HCT116 (cell line): ENCODE measurements at places on chromosomes 6 and 20. TPM values are rescaled to one million over a fixed set of nuclear protein-coding genes. Genes with fewer than 3 reads are reported as not detected.

CNR1 gene
- not detected for total RNA-seq

DNA sequence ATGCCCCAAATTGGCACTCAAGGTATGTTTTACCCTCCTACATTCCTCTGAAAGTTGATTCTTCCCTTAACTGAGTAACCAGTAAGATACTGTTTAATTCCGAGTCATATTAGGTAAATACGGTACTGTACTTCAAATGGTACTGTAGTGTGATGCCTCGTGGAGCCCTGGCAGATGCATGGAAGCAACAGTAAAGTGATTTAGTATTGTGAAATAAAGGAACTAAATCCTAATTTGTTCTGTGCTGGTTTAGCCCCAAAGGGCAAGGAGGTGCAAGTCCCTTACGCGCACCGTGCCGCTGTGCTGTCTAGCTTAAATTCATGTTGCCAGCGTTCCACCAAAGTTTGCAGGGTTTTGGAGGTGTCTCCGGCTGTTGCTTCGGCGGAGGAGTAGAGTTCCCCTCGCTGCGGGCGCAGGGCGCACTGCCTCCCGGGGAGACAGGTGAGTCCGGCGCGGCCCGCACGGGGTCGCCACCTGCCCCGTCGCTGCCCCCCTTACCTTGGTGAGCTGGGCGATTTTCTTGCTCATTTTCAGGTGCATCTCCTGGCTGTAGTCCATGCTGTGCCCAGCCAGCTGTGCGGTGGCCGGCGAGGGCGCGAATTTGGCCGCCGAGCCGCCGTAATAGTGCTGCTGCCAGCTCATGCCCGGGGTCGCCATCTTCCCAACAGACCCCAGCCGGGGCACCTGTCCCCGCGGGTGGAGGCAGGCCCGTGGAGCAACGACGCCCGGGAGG lies 655 bp downstream of the FAM184A start:
- no peak for DNase-seq

DNA sequence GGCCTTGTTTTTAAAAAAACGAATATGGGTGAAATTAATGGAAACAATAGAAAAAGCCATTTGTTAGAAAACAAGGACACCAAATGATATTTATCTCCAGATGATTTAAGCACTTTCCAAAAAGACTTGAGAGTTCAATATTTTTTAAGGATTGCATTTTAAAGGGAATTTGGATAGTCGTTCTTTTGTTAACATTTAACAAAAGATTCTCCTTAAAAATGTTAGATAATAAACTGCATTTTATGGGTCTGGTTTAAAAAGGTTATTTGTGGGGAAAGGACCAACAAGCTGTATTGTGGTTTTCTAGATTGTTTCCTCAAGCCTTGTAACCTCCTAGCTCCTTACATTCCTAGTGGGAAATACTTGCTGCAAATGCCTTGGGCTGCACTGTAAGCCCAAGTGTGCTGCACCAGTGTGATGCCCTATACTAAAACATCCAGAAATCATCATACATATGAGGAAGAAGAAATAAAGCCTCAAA lies 1.5 kb upstream of the PHIP start:
- DNase-seq = no peak

CRISP2 gene
- total RNA-seq = not detected

SPAG4 gene
- total RNA-seq = 6.2 TPM

GRCh38 chr6:30947231-30947630 lies 6.5 kb downstream of the MUCL3 start:
- no peak for DNase-seq

GRCh38 chr6:73004861-73005260 lies 220.4 kb downstream of the KHDC1L start:
- no peak for DNase-seq

DNA sequence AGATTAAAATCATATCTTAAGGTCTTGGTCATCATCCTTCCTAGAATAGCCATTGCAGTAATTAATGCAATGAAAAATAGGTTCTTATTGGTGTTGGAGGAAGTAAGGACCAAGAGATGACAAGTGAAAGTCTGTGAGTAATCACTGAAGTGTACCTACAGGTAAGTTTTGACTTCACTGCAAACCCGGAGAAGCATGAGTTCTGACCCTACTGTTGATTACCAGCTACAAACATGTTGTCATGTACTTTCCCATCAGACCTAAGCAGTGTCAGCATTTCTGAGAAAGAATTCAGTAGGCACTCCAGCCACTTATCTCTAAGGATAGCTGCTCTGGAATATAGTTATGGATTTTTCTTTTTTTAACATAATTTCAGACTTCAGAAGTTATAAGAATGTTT lies 280.9 kb downstream of the ZFAND3 start:
- DNase-seq = no peak

DNA sequence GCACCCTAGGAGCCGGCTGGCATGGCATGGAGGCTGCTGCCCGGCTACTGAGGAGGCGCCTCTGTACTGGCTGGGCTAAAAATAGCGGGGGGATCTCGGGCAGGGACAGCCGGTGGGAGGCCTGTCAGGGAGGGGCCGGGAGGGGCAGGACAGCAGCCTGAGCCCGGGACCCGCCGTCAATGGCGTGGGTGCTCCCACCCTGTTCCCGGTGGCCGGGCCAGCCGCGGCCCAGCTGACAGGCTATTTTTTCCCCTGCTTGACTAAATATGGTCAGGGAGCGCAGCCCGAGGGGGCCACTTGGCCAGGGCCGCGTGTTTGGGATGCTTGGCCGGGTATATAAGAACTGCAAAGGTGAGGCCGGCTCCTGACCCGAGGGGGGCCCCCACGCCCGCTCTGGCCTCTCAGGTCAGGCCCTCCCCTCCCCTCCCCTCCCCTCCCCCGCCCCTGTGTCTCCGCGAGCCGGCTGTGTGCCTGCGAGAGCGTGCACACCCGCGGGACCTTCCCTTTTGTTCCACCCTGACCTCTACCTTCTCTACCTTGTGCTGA lies 74.4 kb upstream of the GATA5 start:
- no peak for DNase-seq

DNA sequence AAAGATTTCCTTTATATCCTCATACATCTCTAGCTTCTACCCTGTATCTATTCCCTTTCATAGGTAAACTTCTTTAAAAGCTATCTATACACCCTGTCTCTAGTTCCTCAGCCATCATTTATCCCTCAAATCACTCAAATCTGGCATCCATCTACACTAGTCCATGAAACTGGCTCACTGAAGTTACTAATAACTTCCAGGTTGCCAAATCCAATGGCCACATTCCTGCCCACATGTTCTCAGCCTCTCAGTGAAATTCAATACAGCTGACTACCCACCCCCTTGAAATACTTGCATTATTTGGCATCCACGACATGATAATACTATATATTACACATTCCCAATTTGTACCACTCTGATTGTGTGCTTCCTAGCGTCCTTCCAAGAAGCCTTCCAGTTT lies 8.7 kb downstream of the REPS1 start:
- DNase-seq = no peak

GRCh38 chr6:27791182-27791943 lies 120.8 kb downstream of the OR2B2 start:
- DNase-seq = peak; percentile 75

DNA sequence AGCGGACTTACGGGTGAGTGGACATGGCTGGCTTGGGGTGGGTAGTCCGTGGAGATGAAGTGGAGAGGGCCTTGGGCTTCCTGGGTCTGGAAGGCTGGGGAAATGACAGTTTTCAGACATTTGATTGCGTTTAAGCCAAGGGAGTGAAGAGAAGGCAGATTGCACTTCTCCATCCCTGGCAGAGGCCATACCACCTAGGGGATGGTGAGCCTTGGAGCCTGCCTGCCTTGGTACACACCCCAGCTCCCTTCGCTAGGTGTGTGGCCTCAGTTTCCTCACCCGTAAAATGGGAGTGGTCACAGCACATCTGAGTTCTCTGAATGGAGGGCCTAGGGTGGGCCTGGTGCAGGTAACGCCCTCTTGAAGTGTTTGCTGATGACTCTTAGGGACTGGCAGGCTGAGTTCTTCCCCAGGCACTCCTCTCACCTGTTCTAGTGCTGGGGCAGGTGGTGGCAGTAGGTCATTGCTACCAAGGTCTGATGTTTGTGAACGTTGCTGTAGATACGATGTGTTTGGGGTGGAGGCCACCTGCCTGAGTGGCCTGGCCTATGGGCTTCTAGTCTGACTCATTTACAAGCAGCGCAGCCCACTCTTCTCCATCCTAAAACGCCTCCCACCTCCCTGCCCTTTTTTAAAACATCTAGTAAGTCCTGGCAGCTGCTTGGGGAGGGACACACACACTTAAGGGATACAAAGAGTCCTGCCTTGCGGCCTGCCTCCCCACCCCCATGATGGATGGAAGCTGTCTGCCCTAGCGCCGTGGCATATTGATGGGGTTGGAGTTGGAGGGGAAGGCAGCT lies 2.3 kb downstream of the RBM38 start:
- DNase-seq = no peak

TMEM170B gene
- total RNA-seq = 1.0 TPM

DNA sequence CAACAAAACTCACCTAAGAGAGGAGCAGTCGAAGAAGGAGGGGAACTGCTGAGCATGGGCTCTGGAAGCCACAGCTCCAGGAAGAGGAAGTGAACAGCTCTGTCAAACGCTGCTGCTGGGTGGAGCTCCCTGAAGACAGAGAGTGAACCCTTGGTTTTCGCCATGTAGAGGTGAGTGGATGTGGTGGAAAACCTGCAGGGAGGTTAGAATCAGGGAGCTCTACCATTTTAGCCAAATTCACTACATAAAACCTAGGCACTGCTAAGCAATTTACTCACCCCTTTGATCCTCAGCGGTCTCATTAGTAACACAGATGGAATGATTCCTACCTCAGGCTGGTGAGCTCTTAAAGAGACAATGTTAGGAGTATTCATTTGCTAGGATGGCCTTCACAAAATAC lies 19.4 kb upstream of the TFAP2A start:
- no peak for DNase-seq

DNA sequence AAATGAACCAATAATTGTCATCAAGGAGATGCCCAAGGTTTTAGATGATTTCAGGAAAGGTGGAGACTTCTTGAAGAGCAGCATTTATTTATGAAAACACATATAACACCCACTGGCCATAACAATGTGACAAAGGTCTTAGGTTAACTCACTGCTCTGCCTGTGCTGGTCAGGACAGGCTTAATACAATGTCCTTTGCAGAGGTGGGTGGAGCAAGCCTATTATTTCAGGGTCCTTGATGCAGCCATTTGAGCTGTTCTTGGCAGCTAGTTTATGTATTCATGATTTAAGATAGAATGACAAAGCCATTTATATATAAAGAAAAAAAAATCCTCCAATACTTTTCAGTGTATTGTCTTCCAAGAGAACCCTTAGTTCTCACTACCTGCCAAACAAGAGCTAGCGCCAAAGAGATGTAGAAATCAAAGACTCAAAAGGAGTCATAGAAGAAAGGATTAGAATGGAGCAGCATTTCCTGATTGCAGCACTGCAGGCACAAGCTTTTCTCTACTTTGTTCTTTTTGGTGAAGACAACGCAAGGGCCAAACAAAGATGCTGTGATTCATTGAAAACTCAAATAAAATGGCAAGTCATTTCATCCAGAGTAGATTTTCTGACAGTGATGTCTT lies 124.3 kb upstream of the TSHZ2 start:
- DNase-seq = no peak

CLVS2 gene
- total RNA-seq = not detected

- no peak for DNase-seq
These were observed 55.5 kb upstream of the SGK1 start for GRCh38 chr6:134373282-134373922.

GRCh38 chr6:70667256-70667710 lies 400 bp upstream of the SMAP1 start:
- no peak for DNase-seq

- peak; percentile 16 for DNase-seq
These were observed 105.4 kb upstream of the MCHR2 start for GRCh38 chr6:100099189-100100074.

TAGAP gene
- 0.30 TPM for total RNA-seq

PLEKHG1 gene
- 10.4 TPM for total RNA-seq

GRCh38 chr6:34658605-34659265 lies 37.8 kb downstream of the ILRUN start:
- DNase-seq = no peak

DNA sequence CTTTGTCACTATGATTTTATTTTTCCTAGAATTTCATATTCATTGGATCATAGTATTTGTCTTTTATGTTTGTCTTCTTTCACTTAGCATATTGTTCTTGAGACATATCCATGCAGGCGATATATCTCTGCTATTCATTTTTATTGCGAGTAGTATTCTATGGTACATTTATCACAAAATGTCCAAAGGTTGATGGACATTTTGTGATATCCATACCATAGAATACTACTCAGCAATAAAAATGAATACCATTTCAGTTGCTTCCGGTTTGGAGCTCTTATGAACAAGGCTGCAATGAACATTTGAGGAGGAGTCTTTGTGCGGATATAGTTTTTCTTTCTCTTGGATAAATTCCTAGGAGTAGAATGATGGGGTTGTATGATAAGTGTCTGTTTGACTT lies 28.8 kb upstream of the EYA2 start:
- no peak for DNase-seq

- DNase-seq = no peak
These were observed 288.4 kb downstream of the CLIC5 start for GRCh38 chr6:45727228-45727627.

POU5F1 gene
- total RNA-seq = 1.9 TPM

SGK1 gene
- 4.5 TPM for total RNA-seq

PLN gene
- total RNA-seq = not detected

DNA sequence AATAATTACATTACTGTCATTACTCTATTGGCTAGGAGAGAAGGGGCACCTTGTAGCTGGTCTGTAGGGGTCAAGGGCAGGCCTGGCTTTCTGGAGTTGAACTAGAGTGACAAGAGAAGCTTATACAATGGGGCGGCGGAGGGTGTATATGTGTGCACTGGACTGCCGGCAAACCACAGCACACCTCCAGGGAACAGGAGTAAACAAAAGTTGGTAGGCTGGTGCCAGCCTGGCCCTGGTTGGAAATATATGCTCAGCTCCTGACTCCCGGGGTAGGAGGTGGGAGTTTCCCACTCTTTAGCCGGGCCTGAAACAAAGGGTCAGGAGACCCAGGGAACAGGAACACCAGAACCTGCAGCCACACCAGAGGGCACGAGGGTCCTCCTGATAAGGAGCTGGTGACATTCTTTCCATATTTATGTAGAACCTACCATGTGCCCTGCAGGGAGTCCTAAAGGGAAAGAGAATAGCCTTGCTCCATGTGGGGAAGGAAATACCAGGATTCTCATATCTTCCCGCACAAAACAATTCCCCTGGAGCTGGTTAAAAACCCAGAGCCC lies 5.1 kb downstream of the C6orf132 start:
- DNase-seq = no peak

- no peak for DNase-seq
These were observed 353.5 kb downstream of the SMOC2 start for GRCh38 chr6:168794491-168794890.

- no peak for DNase-seq
These were observed 170.9 kb downstream of the HIVEP2 start for GRCh38 chr6:142773859-142774648.
